ENCODE measurements at places on chromosomes 5 and 9.

DNA sequence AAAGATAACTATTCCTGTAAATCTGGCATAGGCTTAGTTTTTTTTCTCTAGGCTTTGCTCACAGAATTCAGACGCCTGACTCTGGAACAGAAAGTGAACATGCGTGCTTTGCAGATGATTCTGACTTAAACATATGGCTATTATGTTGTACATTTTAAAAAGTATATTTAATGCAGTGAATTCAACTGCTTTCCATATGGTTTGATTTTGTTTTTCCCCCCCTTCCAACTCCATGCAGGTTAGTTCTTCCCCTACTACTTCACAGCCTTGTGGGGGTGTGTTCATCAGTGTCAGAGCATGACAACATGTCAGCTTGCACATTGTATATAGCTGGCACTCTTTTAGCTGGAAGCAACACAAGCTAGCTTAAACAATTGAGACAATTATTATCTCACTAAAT, 226.8 kb downstream of the TMEM167A start:
- ATAC-seq = no peak

DNA sequence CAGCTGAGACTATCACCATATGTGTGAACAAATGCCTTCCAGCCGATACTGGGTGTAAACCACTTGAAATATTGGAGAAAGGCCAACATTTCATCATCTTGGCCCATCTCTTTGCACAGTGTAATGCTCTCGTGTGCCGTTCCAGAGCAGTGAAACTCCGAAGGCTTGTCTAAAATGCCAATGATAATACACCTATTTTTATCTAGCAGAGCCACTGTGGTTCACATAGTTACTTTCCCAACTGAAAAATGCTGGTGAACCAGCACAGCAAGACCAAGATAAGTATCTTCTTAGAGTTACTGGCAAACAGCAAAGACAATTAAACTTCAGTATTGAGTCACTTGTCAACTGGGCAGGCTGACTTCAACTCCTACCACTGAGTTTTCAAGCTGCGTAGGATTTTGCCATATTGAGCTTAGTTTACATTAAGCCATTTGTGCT, 379.9 kb upstream of the ACTBL2 start:
- ATAC-seq = peak; percentile 60

- ATAC-seq = no peak
These were observed 411.7 kb upstream of the ZNF462 start for GRCh38 chr9:106451223-106451622.

DNA sequence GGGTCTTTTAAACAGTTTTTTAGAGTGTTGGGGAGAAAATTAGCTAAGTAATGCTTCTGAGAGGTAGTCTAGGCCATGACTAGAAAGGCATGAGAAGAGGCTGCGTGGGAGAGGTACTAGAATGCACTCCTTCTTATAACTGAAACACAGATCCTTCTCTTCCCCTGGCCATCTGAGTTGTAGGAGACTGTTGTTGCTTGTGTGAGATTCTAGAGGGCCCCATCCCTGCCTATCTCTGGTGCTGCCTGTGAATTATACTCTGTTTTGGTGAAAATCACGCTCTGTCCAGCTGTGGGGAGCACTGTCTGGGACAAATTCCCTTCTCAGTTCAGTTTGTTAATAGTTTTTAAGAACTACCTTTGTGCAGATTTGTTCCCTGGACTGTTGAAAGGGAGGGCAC, 37.5 kb downstream of the MAP1B start:
- no peak for ATAC-seq

DNA sequence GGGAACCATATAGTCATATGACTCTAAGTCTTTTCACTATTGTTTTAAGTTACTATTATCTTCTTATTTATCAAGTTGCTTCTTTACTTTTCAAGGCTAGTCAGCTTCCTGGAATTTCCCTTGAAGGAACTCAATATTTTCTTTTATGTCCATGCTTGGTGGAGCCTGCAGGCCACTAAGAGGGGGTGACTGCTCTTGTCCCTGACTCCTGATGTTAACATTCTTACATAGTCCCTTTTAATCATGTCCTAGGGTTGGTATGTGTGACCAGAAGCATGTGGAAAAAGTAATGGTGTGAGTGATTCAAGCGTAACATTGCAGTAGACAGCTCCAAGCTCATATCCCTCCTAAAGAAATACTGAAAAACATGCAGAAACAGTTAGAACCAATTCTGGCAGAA, 1536.2 kb upstream of the CDH9 start:
- no peak for ATAC-seq

DNA sequence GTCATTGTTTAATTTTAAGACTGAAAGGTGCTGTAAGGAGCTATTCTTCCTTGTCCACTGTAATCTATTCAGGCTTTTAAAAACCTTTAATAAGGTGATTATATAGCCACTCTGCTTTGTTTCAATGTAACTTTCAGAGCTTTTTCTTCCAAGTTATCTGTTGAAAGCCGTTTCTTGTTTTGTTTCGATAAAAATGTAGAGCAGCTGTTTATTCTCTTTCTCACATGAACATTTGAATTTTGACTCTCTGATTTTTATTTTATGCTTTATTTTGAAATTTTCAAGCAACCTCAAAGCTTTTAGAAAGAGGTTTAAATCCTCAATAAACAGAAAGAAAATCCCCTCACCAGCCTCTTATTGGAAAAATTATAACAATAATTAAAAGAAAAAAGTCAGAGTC, 47.2 kb downstream of the CPEB4 start:
- no peak for ATAC-seq

GRCh38 chr9:16387382-16387781, 483.1 kb downstream of the BNC2 start:
- ATAC-seq = no peak

GRCh38 chr9:38371495-38371894, 21.0 kb upstream of the ALDH1B1 start:
- peak; percentile 63 for ATAC-seq

- no peak for ATAC-seq
These were observed at the start of gene PCDHB4 for GRCh38 chr5:141121563-141121962. Gene PCDHB4 (plus strand): TSS chr5:141121818. CDS start chr5:141121999, 181 bp downstream.

GRCh38 chr5:128036950-128037349, 46.6 kb upstream of the SLC12A2 start:
- no peak for ATAC-seq

DNA sequence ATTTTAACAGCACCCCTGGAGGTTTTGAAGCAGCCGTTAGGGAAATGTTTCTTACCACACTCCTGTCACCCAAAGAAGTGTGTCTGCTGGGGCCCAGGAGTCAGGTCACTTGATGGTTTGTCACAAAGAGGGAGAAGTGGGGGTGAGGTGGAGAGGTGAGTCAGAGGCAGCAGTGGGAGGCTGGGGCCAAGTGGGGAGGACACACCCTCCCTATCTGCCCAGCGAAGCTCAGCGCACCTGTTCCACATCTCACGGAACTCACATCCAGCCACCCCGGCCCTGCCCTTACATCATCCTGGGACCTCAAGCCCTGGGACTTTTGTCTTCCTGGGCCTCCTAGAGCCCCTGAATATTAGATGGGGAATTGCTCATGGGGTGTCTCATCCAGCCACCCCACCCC, 171.1 kb upstream of the SMIM23 start:
- ATAC-seq = no peak

- no peak for ATAC-seq
These were observed 62.0 kb downstream of the ANKRD33B start for GRCh38 chr5:10625700-10626472.

DNA sequence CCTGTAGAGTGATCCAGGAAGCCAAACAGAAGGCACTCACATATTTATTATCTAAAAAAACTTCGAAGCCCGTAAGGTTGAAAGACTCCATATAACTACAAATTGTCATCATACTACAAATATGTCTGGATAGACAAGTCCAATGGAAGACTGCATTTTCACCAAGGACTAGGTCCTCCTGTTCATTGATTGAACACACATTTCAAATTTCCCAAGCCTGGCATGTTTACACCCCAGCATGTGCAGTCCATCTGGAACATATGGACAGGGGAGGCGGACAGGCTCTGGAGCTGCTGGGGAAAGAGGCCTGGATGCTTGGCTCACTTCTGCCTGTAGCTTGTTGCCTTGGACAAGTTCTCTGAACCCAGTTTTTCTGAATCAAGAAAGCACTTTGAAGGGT, 378.7 kb downstream of the ENC1 start:
- ATAC-seq = no peak

DNA sequence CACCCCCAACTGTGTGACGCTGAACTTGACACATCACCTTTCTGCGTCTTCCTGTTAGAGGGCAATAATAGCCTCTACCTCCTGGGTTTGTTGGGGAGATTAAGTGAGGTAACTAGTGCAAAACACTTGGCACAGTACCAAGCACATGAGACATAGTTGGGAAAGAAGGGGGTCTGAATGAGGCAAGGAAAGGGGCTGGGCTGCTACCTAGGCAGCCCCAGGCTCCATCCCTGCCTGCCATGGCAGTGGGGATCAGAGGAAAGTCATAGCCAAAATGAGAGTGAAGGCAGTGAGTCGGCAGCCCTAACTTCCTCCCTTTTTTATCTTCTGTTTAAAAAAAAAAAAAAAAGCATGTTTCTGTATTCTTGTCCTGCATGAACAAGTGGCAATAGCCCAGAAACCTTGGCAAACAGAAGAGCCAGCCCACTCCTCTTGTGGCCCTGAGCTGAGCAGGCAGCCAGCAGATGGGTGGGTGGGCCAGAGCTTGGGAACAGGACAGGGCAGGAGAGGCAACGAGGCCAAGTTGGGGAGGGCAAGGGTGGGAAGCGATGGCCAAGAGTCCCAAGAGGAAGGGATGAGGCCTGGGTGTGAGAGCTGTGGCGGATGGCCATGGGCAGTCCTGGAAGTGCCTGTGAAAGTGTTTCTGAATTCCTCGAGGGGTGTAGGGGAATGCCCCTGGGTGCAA, 11.4 kb downstream of the CAMK2A start:
- ATAC-seq = no peak

GRCh38 chr9:27537027-27537435, 7.4 kb upstream of the MOB3B start:
- no peak for ATAC-seq

GRCh38 chr5:147216552-147217154, 18.2 kb upstream of the STK32A start:
- ATAC-seq = no peak
